Activated T-cell treated with anti-CD3 and anti-CD28 coated beads, Interleukin-2, amount 50 U/mL, for 4 hours (primary cell): ENCODE measurements at places on chromosomes 13 and 19. TPM values are rescaled to one million over a fixed set of nuclear protein-coding genes. Genes with fewer than 3 reads are reported as not detected.

- DNase-seq: no peak
Measured at GRCh38 chr13:92510416-92510815, 716.2 kb upstream of the GPC6 start.

GRCh38 chr13:33090755-33091414, 74.7 kb downstream of the KL start:
- no peak for DNase-seq

- DNase-seq: no peak
Measured at GRCh38 chr19:56838024-56838908, 2.3 kb downstream of the PEG3 start.

- no peak for DNase-seq
Measured at GRCh38 chr19:41339936-41340335, 13.8 kb downstream of the TGFB1 start.

DNA sequence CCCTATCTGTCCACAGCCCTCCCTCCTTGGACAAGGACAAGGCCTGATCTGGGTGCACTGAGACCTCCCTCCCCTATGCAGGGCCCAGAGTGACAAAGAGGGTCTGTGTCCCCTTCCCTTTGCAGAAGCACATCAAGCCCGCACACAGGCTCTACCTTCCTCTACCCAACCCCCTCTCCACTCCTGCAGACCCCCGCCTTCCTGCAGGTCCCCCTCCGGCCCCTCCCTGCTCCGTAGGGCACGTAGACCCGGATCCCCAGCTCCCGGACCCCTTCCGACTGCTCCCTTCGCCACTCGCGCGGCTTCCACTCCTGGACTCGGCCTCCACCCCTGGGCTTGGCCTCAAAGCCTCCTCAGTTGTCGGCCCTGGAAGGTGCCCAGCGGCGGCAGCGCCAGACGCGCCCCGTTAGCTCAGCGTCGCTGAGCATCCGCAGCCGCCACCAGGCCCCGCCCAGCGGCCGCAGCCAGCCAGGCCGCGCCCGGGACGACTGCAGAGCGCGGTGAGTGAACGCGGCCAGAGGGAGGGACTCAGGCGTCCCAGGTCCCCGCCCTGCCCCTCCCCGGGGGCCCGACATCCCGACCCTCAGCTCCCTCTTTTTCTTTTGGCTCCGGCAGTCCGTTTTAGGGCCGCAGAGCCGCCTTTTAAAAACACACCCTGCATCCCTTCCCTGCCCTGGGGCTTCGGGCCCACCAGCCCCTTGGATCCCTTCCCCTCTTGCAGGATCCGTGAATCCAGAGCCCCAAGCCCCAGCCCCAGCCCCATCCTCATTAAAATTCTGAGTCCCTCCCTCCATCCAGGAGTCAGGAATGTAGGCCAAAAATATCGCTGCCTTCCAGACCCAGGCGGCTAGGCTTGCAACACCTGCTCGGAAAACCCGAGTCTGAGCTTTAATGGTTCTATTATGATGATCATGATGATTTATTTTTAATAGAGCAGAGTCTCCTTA, 1.5 kb upstream of the MYADM start:
- peak; percentile 27 for DNase-seq

DNA sequence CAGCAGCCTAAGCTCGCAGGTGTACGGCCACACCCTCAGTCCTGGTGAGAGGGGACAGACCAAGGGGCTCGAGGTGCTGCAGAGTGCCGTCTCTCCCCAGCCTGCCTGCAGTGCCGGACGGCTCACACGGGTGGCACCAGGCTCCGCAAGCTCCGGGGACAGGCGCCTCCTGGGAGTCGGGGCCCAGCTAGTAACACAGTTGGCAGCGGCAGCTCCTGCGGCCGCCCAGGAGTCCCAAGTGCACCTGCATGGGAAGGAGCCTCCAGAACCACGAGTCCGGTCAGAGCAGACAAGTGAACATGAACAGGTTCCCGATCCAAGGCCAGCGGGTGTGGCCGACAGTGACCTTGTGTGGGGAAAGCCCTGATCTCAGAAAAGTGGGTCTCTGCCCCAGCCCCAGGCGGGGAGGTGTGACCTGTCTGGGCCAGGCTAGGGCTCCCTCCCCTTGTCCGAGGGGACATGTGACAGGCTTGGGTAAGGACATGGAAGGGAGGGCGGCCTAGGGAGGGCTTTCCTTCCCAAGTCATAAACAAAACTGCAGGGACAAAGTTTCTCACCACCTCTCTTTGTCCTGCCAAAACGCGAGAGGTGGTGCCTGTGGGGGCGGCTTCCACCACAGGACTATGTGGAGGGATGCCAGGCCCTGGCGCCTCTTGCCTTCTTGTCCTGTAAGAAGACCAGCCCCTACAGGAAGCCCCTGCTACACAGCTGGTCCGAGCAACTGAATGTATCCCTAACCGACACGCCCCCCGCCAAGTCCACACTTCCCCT, 46.5 kb downstream of the MLLT1 start:
- DNase-seq: no peak

DNA sequence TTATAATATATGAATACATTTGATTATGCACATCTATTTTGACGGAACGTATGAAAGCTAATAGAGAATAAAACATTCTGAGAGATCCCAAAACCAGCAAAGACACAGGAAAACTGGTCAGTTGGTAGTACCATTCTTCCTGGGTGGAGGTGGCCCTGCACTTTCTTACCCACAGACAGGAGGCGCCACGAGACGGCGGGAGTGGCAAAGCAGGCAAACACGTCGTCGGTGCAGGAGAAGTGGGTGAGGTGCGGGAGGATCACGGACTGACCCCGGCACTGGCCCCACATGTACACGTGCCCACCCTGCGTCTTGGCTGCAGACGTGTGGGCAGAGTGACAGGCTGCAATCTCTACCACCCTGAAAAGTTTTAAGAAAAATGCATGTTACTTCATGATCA, 36.1 kb downstream of the RCBTB1 start:
- no peak for DNase-seq

DNA sequence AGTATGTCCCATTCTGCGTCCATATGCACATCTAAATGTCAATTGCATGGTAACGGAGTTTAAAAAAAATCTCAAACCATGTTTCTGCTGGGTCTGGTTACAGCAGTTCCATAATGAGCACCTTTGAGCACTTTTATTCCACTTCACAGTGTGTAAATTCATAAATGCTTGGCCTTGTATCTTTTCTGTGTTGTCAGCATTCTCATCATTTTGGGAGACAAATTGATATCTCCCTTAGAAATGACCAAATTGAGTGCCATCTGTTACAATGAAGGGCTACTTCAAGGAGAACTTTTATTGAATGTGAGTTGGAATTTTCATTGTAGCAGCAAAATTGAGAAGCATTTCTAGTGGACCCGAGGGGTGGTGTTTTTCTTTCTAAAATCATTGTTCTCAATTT, 432.9 kb upstream of the PCDH9 start:
- DNase-seq: no peak

DNA sequence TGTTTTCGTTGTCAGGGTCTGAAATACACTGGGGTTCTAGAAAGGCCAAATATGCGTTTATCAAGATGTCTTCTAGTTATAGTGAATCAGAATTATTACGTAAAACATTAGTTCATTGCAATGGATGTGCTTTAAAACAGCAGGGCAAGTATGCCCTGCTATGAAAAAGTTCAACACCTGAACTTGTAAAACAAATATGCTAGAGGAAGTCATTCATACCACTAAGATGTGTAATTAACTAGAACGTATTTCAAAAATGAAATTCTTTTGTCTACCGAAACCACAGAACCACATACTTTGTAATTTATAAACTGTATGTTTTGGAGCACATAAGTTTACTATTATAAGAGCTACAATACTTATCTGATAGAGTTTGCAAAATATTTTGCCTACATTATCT, 266.2 kb downstream of the KCTD12 start:
- no peak for DNase-seq

DNA sequence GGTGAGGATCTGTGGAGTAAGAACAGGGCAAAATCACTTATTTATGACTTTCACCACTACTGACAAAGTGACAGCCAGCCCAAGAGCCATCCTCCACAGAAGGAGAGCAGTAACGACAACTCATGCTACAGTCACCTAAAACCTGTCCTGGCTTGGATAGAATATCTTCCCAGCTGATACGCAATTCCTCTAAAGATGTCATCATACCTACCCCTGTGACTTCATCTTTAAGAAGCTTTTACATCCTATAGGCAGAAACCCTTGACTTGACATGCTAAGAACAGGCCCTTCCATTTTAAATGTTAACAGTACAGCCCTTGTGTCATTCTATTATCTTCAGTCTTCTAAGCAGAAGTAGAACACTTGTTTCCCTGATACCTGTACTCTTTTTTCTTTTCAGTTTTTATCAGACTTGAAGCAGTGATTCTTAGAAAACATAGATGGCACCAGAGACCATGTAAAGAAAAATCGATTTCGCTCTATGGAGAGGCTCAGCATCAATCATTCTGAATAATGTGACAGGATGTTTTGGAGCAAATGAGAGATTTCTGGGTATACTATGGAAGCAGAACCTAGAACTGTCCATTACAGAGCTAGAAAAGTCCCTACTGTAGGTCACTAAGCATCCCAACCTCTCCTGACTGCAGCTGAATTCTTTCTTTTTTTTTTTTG, 20.1 kb downstream of the STOML3 start:
- DNase-seq: no peak

- peak; percentile 18 for DNase-seq
Measured at GRCh38 chr19:56566904-56567273, 379 bp upstream of the ZNF470 start.

- DNase-seq: no peak
Measured at GRCh38 chr13:83879431-83880171, 2.7 kb downstream of the SLITRK1 start.

DNA sequence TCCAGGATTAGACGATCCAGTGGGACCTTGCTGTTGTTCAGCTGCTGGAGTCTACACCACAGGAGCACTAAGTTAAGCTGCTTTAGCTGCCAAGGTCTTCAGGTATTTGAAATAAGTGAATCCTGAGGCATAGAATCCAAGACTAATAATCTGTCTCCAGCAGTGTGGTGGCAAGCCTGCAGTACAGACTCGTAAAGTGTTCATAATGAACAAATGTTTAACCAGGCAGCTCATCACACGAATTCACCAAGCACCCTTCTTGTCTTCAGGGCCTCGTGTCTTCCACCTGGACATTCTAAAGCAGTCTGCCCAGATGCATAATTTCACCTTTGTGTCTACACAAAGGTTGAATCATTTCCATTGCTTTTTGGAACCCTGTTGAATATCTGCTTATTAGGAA, 5.3 kb downstream of the ATP11A start:
- no peak for DNase-seq

DNA sequence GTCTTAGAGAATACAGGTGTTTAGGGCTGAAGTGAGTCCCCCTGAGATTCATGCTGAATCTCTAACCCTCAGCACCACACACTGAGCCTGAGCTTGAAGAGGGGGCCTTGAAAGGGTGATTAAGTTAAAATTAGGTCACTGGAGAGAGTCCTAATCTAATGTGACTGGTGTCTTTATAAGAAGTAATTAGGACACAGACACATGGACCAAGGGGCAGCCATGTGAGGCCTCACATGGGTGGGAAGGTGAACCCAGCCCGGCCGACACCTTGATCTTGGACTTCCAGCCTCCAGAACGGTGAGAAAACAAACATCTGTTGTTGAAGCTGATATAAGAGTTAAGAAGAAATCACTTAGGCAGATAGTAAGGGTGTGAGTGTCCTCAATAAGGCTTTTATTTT, 7.1 kb upstream of the RAB20 start:
- no peak for DNase-seq

The QPCTL gene
- 13.2 TPM for total RNA-seq

The ZNF177 gene
- total RNA-seq: 0.37 TPM

The EFNB2 gene
- total RNA-seq: 0.30 TPM

The CRLF1 gene
- 0.32 TPM for total RNA-seq

The MATK gene
- 87.6 TPM for total RNA-seq

The GPC6 gene
- total RNA-seq: not detected

The LGALS7 gene
- total RNA-seq: not detected
